Activated CD4-positive, alpha-beta T cell treated with anti-CD3 and anti-CD28 coated beads, Interleukin-10, Interleukin-2, amounts not matched to agents 100 ng/mL and 50 ng/mL, durations not matched to agents 16 hours and 8 hours (primary cell): ENCODE measurements at places on chromosomes 5 and 9.

DNA sequence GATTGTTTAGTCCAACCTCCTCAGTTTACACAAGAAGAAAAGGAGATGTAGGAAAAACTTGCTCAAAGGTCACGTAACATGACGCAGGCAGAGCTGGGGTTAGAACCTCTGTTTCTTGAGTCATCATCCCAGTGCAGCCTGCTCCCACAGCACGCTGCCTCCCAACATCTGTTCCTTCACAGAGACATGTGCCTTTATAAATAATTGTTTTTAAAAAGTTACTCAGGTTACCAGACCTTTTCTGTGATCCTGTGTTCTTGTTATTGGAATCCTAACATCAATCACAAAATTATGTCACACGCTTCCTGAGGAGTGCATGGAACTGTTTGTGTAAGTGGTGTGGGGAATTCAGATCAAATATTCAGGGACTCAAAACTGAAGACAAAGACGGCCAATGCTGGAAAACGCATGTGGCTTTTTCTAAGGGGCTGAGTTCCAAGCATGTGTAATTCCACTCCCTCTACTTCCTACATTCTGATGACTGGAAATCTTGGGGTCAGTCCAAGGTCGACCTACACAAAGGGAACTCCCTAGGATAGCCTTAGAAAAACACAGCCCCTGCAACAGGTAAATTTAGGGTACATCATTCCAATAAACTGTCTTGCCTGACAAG, 184.3 kb downstream of the TSSK1B start:
- DNase-seq = no peak

DNA sequence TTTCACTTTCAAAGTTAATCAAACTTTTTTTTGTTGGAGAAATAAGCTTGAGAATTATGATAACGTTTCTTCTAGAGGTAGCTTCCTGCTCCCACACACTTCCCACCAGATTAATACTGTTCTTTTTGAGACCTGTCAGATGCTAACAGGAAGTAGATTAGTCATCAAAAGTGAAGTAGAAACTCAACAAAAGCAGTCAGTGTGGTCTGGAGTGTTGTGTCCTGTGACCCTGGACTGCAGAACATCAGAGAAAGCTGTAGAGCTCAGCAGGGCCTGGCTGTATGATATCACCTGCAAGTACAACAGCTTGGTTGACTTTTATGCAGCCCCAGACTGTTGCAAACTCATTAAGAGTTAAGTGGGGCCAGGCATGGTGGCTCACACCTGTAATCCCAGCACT, 495.7 kb upstream of the CYLC2 start:
- peak; percentile 2 for DNase-seq

- no peak for DNase-seq
Measured at GRCh38 chr9:133433351-133433843, 11.2 kb downstream of the ADAMTS13 start.

GRCh38 chr5:10591966-10592365, 28.1 kb downstream of the ANKRD33B start:
- no peak for DNase-seq

DNA sequence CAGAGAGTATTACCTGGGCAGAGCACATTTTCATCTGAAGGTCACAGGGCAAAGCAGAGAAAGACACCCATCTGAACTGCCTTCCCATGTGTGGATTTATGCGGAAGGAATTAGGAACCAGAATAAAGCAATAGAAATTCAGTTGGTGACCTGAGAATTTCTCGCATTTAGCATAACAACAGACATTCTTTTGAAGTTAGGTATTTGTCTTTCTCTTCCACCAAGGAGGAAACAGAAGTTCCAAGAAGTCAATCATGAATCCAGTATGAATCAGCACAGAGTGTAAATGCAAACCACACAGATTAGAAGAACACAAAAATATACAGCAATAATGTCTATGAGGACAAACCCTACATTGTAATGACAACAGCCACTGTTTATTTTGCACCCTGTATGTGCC, 515.2 kb upstream of the BRINP1 start:
- DNase-seq = no peak

GRCh38 chr5:135191084-135191826, 157.2 kb upstream of the PITX1 start:
- peak; percentile 77 for DNase-seq

- DNase-seq = no peak
Measured at GRCh38 chr9:74920944-74921626, 31.6 kb downstream of the C9orf40 start.

GRCh38 chr9:79692857-79693571, 121.2 kb downstream of the TLE4 start:
- no peak for DNase-seq

GRCh38 chr5:407051-407450, 35.9 kb upstream of the EXOC3 start:
- DNase-seq = no peak

DNA sequence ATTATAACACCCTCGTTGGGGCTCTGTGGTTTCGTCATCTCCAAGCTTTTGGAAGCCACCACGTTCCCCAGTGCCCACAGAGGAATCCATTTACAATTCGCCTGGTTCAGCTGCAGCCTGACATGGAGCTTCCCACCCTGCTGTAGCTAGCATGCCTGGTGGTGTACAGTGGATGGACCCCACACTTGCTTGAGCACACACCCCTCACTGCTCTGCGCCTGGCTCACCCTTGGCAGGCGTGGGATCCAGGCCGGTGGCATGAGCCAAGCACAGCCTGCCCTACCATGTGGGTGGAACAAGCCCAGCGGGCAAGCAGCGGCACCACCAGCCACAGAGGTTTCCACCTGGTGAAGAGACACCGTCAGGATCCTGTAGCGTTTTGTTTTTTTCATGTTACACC, 1045.7 kb upstream of the CDH9 start:
- DNase-seq = no peak

GRCh38 chr5:150159741-150160179, 4.1 kb upstream of the PDGFRB start:
- DNase-seq = no peak

GRCh38 chr9:114483499-114483898, 21.8 kb downstream of the WHRN start:
- no peak for DNase-seq

DNA sequence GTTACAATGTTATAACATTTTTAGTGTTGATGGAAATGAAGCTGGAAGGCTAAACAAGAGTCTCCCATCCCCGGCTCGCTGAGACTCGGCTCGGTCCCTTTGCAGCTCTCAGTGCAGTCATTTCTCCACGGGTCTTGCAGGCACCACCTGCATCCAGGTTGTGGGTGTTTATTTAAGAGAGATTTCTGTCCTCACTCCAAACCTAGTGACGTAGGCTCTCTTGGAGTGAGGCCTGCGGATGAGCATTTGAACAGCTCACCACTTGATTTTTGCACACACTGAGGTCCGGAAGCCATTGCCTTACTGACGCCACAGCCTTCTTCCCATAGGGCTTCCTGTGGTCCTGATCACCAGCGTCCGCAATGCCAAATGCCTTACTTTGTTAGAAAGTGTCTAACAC, 197.7 kb upstream of the OTULINL start:
- no peak for DNase-seq

- no peak for DNase-seq
Measured at GRCh38 chr5:143057580-143057999, 287.4 kb downstream of the ARHGAP26 start.

DNA sequence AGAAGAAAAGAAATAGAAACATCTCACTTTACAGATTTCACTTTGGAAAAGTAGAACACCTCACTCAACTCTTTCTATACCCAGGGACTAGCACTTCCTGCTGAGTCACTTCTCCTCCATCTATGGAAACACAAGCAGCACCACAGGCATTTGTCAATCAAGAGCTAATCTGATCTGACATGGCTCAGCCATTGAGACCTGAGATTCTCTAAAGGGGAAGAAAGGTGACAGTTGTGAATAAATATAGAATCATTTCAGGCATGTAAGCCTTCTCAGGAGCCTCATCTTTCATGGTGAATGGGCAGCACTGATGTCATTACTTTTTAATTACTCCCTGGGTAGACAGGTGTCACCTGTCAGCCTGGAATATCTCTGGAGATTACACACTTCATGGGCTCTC, 559.8 kb downstream of the HINT1 start:
- peak; percentile 2 for DNase-seq

- no peak for DNase-seq
Measured at GRCh38 chr5:59097712-59098111, 514.8 kb downstream of the RAB3C start.

DNA sequence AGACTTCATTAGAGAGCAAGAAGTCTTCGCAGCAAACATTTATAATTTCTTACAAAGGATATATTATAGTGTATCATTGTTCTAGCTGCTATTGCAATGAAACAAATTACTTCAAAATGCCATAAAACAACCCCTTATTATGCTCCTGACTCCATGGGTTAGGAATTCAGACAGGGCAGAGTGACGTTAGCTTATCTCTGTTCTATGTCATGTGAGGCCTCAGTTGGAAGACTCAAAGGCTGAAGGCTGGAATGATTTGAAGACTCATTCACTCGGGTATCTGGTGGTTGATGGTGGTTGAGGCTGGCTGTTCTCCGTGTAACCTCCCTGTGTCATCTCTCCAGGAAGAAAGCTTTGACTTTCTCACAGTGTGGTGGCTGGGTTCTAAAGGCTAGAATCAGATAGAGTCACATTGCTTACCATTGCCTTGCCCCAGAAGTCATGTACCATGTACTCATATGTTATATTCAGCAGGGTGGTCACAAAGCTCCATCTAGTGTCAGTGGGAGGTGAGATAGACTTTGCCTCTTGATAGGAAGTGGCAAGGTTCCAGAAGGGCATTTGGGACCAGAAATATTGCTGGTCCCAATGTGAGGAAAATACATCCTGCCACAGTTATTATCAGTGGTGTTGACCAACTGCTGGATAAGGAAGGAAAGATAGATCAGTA, 226.9 kb downstream of the TMEM38B start:
- no peak for DNase-seq

DNA sequence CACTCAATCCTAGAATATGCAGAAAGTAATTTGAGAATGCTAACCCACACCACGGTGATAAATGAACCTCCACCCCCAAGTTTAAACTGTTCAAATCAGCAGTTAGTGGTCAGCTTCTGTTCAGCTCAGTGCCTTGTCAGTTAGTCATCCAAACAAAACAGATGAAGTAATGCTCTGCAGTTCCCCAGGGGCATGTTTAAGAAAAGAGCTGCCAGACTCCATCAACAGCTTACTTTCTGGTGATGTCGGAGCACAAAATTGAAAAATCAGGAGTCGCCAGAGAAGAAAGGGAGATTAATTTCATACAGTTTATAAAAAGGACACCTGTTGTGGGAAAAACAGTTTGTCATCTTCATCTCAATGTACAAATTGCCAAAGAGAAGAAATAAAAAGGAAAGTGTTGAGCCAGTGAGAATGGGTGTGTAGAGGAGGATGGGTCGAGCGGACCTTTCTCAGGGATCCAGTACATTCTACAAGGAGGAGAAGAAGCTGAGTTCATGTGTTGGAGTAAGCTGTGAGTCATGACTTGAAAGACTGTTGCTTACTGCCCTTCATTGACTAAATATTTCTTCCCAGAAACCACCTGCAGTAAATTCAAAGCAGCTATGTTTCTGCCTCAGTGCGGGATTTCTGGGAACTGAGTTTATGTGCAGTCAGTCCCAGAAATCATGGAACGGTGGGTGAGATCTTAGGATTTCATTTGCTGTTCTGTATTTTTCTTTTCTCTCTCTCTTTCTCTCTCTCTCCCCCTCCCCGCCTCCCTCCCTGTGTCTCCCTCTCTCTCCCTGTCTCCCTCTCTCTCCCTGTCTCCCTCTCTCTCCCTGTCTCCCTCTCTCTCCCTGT, 13.7 kb downstream of the TRIO start:
- no peak for DNase-seq

DNA sequence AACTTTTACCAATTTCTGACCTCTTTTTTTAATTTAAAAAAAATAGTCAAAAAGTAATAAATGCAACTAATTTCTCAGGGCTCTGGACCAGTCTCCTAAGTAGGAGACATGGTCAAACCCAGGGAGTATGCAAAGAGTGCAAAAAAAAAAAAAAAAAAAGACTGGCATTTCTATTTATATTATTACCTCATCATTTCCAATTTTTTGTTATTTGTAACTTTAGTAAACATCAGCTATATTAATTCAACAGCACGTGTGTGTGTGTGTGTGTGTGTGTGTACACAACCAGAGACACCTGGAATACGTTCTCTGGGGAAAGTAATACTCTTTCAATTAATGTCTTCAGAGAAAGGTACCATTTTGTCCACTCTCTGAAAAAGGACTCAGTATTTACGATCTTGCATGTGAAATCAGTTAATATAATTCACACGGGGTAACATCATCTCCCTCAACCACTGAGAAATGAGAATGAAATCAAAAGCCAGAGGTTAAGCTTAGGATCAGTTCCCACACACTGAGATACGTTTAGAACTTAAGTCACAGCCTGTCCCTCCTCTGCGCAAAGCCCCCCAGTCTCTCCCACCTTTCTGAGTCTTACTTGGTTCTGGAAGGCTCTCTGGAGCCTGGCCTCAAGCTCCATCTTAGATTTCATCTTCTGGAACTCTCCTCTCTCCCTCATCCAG, 21.9 kb downstream of the ZNF608 start:
- DNase-seq = no peak

- DNase-seq = peak; percentile 64
Measured at GRCh38 chr9:105414947-105415661, 32.7 kb upstream of the FSD1L start.

- DNase-seq = no peak
Measured at GRCh38 chr5:3896098-3896497, 300.5 kb downstream of the IRX1 start.

DNA sequence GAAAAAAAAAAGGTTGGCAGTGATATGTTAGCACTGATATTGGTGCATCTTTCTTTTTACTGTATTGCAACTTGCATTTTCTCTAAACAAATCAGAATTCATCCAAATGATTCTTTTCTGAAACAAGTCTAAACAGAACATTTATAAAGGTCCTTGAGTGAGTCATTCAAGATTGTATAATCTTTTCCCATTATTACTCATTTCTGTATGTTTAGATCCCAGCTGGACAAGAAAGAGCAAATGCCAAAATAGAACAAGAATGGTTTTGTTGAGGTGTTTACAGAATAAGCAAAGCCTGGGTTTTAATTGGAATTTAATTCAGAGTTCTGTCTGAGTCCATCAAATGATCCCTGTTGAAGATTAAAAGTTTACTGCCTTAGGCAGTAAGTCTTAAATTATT, 112.3 kb downstream of the VCAN start:
- DNase-seq = no peak

DNA sequence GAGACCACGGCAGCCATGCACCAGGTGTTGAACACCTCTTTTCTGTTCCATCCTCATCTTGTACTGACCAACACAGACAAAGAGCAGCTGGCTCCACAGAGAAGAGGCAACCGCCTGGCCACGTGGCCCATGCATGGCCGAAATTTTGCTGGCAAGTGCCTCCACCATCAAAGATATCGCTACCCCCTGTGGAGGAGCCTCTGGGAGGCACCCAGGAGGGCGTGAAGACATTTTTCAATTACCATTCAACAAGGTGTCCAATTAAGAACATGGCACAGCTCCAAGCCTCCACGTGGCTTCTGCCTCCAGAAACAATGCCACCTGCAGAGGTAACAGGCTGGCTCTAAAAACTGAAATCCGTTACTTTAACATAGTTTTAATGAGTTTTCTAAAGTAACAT, 54.4 kb upstream of the CKS2 start:
- no peak for DNase-seq

DNA sequence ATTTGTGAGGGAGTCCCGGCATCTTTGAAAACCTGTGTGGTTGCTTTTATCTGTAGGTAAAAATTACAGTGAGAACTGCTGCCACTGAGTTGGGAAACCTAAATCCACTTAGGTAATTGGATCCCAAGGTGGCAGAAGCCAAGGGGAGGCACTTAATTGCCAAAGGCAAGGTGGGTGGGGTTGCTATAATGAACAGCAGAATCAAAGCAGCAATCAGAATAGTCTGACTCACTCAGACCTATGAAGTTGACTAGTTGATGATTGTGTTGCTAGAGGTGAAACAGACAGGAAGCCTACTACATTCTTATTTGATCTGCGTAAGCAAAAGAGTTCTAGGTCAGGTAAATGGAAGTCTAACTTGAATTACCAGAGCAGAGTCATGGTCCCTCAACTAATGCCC, 17.3 kb upstream of the BICD2 start:
- no peak for DNase-seq
